Stimulated activated CD4-positive, alpha-beta T cell treated with anti-CD3 and anti-CD28 coated beads, Interleukin-12 subunit alpha, Interleukin-12 subunit beta, amount 100 ng/mL, for 4 hours (primary cell): ENCODE measurements at places on chromosomes 5 and 9.

- no peak for DNase-seq
These were observed 1.8 kb upstream of the LNPEP start for GRCh38 chr5:96933764-96934707.

DNA sequence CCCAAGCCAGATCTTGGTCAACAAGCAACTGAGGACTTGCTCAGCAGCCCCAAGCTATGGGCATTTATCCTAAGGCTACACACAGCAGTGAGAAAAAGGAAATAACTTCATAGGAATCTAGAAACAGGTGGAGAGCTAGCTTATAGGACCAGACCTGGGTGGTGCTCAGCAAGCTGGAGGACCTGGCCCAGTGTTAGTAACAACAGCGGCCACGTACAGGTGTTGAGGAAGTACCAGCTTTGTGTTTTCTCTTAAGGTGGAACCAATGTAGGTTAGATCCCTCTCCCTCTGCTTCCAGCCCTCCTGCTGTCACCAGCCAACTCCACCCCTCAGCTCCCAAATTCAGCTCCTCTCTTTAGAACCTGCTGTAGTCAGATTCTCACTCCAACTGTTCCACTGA, 43.4 kb downstream of the IRF1 start:
- no peak for DNase-seq

GRCh38 chr5:158070859-158071258, 211.9 kb upstream of the CLINT1 start:
- DNase-seq = no peak

GRCh38 chr9:75105841-75106240, 17.5 kb downstream of the OSTF1 start:
- no peak for DNase-seq

- no peak for DNase-seq
These were observed 129.8 kb downstream of the VPS13A start for GRCh38 chr9:77307166-77307565.

- no peak for DNase-seq
These were observed 25.5 kb upstream of the CEP120 start for GRCh38 chr5:123448743-123449142.

DNA sequence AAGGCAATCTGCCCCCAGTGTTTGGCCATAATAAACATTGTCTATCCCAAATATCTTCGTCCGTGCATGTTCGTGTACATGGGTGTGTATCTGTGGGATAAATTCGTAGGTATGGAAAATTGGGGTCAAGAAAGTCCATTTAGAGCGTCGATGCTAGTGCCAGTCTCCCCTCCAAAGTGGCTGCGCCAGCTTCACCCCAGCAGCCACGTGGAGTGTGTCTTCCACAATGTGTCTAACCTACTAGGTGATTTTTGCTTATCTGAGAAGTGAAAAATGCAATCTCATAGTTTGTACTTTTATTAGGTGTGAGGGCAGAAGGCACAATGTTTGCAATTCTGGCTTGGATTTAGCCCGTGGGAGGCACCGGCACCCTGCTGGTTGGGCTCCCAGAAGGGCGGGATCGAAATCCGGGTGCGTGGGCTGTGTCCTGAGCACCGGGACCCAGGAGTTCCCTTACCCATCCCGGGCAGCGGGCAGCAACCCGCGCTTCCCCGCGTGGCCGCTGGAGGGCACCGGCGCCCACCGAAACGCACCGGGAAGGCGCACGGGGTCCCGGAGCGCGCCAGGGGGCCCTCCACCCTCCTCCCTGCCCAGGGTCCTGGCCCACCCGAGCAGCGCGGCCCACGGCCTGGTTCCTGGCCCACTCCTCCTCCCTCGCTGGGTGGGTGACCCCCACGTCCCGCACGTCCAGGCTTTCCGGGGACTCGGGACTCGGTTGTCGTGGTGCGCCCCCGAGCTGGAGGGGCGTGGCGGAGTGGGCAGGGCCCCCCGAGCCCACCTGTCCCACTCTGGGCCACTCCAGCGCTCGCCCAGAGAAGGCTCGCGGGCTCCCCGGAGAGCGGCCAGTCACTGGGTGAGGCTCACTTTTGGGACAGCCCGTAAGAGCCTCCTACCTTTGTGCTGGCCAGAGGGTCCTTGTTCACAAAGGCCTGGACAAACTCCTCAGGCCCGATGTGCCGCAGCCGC, 55.4 kb upstream of the RNF130 start:
- peak; percentile 12 for DNase-seq

GRCh38 chr5:129499208-129499852, 39.2 kb downstream of the ADAMTS19 start:
- DNase-seq = no peak

GRCh38 chr5:33032271-33033070, 321.4 kb downstream of the NPR3 start:
- DNase-seq = no peak

DNA sequence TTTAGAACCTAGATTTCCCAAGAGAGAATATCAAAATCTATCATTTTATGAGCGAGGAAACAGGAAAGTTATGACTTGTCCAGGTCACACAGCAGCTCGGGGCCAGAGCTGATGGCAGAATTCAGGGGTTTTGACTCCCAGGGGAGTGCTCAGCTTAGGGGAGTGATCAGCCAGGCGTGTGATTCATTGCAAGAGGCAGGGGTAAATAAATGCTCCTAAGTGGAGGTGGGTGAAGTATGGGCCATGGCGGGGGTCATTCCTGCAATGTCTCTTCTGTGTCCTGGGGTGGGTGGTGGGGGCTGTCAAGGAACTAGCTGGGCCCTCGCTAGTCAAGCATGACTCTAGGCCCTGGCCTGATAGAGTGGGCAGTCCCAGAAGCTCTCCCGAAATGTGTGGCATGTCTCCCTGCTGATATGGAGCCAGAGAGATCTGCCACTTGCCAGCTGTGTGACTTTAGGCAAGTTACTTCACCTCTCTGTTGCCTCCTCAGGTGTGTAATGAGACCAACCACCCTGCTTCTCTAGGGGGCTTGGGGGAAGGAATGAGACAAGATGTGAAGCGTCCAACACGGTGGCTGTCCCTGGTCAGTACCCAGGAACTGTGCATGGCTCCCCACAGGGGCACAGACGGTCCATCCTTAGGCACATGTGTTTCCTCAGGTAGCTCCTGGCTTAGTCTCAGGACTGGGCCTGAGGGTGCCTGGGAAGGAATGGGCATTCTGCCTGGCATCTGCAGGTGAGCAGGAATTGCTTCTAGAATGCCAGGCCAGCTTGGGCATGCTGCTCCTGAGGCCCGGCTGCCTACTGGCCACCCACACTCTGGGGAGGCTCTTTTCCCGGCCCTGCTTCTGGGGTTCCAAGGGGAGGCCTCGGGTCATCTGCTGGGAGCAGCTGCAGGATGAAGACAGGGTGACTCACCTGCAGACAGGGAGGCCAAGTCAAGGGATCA, 36.5 kb upstream of the SH3PXD2B start:
- DNase-seq = no peak

- no peak for DNase-seq
These were observed 127.0 kb downstream of the ADAMTS2 start for GRCh38 chr5:179217956-179218942.

- DNase-seq = no peak
These were observed 759 bp upstream of the SUSD1 start for GRCh38 chr9:112175796-112176315.

- DNase-seq = no peak
These were observed 118.9 kb downstream of the TRIO start for GRCh38 chr5:14261856-14262611.

DNA sequence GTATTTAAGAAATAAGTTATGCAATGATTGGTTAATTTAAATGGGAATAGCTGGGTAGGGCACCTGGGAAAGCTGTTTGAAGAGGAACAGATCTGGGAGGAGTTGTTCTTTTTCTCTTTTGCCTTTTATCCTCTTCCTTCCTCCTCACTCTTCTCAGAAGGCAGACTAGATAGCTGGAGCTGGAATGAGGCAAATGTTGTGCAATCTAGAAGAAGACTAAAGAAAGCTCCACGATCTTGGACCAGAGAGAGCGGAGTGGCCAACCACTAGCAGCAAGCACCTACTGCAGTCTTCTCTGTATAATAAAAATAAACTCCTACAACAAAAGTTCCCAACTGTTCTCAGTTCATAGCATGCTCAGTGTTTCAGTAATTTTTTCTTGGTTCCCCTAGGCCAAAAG, 19.3 kb downstream of the GLIS3 start:
- no peak for DNase-seq

- DNase-seq = peak; percentile 5
These were observed 42.9 kb downstream of the OLFM1 start for GRCh38 chr9:135130207-135130976.

- DNase-seq = no peak
These were observed 69.1 kb downstream of the GDNF start for GRCh38 chr5:37770786-37771185.

- no peak for DNase-seq
These were observed 20.3 kb upstream of the RNF20 start for GRCh38 chr9:101513351-101513750.

DNA sequence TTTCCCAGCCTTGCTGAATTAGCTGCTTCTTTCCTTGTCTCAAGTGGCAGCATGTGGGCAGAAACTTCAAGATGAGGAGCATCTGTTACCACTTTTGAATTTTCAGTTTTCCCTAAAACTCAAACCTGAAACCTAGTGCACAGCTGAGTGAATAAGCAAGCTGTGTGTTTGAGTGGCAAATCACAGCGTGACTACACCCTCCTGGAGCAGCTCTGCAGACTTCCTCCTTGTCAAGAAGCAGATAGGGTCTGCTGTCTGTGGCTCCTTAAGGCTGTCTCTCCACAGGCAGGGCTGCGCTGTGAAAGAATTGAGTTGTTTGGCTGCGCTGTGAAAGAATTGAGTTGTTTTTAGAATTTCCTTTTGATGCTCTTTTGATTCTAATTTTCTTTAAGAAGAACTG, 179.7 kb upstream of the HAPLN1 start:
- no peak for DNase-seq

- DNase-seq = no peak
These were observed 70.7 kb upstream of the SHISAL2B start for GRCh38 chr5:64619609-64620008.
